ENCODE measurements at places on chromosomes 2 and 18. TPM values are rescaled to one million over a fixed set of nuclear protein-coding genes. Genes with fewer than 3 reads are reported as not detected.

GRCh38 chr2:239154971-239155805, 245.6 kb downstream of the HDAC4 start:
- DNase-seq = no peak

RAMP1 gene
- 2.6 TPM for total RNA-seq

DNA sequence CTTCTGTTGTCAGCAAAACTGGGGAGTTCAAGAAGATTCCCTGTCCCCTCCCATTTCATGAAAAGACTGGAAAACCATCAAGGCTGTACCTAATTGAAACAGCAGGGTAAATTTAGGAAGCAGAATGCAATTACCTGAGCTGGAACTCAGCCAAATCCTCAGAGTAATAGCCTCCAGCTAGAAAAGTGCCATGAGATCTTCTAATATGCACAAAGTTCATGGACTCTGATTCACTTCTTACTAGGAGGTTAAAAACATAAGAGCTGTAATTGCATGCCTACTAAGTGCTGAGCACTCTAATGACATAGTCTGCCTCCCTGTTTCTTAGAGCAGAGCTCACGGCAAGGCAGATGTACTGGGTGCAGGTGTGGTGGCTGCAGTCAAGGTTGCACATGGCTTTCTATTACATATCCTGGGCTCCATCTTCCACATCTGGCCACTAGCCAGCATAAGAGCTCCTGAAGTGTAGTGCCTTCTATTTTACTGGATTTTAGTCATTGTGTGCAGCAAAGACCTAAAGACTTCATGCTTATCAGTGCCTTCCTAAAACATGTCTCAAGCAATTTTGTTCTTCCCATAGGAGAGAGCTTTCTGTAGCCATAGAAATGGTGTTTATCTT, 341.7 kb downstream of the PTPRM start:
- DNase-seq = no peak

DNA sequence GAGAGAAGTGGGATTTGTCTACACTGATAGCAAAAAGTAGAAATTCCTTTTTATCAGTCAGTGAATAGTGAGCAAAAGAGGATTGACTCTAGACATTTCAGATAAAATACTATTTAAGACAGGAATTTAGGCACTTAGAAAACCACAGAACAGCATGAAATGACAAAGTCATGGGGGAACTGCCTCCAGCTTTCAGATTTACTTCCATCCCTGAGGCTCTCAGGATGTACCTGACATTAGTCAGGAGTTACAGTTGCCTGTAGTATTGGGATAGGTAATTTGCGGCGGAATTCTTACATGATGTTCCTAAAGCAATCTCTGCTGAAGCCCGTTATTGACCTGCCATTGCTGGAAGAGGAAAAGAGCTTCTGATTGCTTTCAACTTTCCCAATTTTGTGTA, 337.1 kb upstream of the MAP2 start:
- no peak for DNase-seq

- DNase-seq = no peak
Measured at GRCh38 chr2:25983735-25984134, 1.4 kb upstream of the KIF3C start.

GRCh38 chr2:71548646-71549425, 95.5 kb downstream of the DYSF start:
- DNase-seq = no peak

- no peak for DNase-seq
Measured at GRCh38 chr2:8622199-8622911, 59.5 kb upstream of the ID2 start.

RFX8 gene
- total RNA-seq = not detected

DNA sequence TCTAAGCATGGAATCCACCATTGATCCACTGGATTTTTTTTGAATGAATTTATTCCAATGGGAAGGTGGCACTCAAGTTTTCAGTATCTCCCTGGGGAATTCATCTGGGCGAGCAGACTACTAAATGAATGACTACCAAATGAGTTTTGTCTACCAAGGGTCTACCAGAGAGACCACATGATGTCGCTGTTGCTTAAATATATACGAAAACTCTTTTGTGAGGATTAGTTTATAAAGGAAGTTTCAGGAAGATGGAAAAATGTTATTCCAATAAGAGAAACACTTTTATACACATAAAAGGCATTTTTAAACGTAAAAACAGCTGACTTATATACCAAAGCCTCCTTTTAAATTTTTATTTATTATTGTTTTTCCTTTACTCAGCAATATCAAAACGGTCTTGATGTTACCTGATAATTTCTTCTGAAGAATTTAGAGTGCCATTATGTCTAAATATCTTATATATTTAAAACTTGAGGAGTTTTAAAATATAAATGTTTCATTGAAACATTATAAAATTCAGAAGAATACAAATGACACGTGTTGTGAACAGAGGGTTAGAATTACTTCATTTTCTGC, 139.7 kb downstream of the HRH4 start:
- DNase-seq = no peak

DNA sequence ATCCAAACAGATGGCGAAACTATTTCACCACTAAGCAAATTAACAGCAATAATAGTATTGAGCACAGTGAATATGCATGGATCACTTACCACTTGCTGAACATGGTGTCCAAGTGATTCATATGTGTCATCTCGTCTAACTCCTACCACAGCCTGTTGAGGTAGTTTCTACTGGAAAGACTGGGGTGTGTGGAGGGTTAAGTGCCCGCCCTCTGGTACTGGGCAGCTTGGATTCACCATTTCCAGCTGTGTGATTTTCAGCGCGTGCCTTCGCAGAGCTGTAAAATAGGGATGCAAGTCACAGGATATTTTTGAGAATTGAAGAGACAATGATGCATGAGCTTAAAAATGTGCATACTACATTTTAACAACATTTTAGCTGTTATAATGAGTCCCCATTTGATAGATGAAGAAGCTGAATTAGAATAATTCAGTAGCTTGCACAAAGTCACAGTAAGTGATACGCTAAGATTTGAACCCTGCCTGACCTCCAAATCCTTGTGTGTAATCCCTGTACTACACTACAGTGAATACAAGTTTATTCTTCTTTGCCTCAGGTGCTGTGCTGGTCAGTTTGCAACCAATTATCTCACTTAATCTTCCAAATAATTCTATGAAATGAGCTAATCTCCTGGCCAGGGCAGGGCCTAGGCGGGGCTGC, 75.2 kb upstream of the SIX2 start:
- no peak for DNase-seq

MYL12A gene
- 281 TPM for total RNA-seq

- DNase-seq = no peak
Measured at GRCh38 chr2:215141706-215142105, 3.3 kb upstream of the ABCA12 start.

GCG gene
- total RNA-seq = not detected

- DNase-seq = no peak
Measured at GRCh38 chr2:1723397-1724042, 20.8 kb downstream of the PXDN start.

- DNase-seq = no peak
Measured at GRCh38 chr2:165251366-165251765, 12.2 kb downstream of the SCN2A start.

SERPINB10 gene
- total RNA-seq = 0.26 TPM

SLC11A1 gene
- total RNA-seq = 9.8 TPM

- DNase-seq = no peak
Measured at GRCh38 chr2:26612522-26613240, 28.5 kb downstream of the CIB4 start.

DNA sequence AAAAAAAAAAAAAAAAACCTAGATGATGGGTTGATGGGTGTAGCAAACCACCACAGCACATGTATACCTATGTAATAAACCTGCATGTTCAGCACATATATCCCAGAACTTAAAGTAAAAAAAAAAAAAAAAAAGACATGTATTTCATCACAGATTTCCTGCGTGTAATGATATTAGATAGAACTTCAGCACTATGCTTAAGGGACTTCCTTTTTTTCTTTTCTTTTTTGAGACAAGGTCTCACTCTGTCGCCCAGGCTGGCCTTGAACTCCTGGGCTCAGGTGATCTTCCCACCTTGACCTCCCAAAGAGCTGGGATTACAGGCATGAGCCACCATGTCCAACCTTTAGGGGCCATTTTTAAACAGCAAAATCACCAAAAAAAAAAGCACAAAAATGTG, 42.0 kb downstream of the NEURL3 start:
- DNase-seq = no peak

CNDP2 gene
- 67.7 TPM for total RNA-seq

- DNase-seq = no peak
Measured at GRCh38 chr18:24601585-24601984, 141.1 kb downstream of the HRH4 start.

DNA sequence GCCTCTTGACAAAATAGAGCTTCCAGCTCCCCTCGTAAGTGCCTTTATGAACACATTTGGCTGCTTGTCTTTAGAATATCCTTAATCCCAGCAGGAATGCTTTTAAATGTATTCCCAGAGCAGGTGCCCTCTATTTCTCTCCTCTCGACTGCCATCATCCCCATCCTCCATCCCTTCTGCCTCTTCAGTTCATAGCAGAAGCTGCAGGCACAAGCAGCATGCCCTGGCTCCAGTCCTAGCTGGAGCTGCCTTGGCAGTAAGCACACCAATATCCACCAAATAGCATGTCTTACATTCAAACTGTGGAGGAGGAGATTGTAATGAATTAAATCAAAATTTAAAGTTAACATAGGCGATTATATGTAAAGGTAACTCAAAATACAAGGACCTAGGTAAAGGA, 891.3 kb upstream of the SLC39A10 start:
- no peak for DNase-seq

GRCh38 chr2:76870581-76870980, 651.6 kb downstream of the LRRTM4 start:
- no peak for DNase-seq

- no peak for DNase-seq
Measured at GRCh38 chr2:99572373-99573164, 82.8 kb upstream of the REV1 start.

LYG1 gene
- total RNA-seq = not detected

DNA sequence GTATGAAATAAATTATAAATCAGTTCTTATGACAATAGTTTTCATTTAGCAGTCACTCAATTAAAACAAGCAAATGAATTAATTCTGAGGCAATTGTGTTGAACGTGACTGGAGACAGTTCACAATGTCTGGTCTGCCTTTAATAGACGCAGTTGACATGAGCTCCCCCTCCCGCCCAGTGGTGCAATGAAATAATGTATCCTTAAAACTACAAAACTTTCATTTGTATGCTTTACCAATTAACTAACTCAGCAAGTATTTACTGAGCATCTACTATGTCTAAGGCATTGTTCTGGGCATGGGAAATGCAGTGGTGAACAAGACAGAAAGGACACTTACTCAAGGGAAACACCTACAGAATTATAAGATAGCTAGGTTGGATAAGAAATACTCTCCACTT, 3.5 kb upstream of the DSC2 start:
- DNase-seq = no peak

GRCh38 chr2:119208791-119209203, 14.8 kb upstream of the STEAP3 start:
- no peak for DNase-seq

DNA sequence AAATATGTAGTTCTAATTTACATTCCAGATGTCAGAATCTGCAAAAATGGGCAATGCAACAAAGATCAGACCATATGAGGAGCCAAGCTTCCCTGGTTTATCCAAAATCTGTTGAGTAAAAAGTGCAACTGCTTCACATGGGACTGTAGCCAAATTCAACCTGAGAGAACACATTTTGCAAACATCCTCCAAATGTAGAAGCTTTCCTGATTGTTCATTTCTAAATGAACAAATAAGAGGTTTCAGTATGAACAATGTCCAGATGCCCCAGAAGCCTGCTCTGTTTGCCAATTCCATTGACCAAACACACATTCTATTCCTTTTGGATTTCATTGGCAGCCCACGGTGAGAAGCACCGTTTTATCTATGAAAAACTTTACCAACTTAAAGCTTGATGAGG, 117.9 kb upstream of the OSR1 start:
- DNase-seq = no peak

MAL gene
- 1,903 TPM for total RNA-seq

IL36A gene
- 54.9 TPM for total RNA-seq

GRCh38 chr18:60421356-60422118, 49.0 kb upstream of the MC4R start:
- no peak for DNase-seq

- DNase-seq = no peak
Measured at GRCh38 chr2:220569112-220569897, 941.9 kb downstream of the SLC4A3 start.

DTNB gene
- 11.0 TPM for total RNA-seq

GRCh38 chr2:10193851-10194820, 71.6 kb downstream of the RRM2 start:
- DNase-seq = no peak
